ENCODE measurements at places on chromosomes 2 and 18.

DNA sequence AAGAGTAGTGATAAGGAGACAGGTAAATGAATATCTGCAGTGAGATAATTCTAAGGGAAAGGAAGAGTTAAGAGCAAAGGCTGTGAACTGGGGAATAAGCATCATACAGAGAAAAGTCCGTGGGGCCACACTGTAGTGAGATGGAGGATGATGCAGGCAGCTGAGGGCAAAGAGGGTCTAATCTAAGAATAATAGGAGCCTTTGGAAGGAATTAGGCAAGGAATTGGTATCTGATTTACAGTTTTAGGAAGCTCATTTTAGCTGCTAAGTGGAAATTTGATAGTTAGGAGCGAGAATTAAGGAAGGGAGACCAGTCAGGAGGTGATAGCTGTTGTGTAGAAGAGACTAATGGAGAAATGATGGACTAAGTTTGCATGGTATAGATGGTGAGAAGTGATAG lies 43.5 kb downstream of the KIF5C start:
- no peak for DNase-seq

GRCh38 chr2:234502285-234502918 lies 5.5 kb upstream of the ARL4C start:
- DNase-seq = no peak

DNA sequence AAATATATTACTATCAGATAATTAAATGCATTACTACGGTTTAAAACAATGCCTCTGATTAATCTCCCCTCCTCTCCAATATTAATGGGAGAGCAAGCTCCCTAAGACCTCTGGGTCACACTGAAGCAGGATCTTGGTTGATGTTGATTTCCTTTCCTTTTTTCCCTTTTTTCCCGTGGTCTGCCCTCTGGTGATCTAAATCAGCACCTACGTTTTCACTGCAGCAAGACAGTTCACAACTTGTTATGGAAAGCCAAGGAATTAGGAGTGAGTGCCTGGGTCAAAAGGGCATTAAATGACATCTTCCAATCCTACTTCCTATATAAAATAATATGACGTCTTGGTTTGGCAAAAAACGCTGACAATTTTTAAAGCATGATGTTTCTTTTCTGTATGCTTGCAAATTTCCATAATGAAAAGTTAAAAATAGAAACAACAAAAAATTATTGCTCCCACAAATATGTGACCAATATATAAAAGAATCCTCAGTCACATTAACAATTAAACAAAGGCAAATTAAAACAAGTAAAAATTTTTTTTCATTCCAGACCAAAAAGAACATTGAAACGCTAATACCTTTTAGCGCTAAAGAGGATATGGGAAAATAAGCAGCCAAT lies 7.9 kb upstream of the CFAP36 start:
- peak; percentile 7 for DNase-seq

DNA sequence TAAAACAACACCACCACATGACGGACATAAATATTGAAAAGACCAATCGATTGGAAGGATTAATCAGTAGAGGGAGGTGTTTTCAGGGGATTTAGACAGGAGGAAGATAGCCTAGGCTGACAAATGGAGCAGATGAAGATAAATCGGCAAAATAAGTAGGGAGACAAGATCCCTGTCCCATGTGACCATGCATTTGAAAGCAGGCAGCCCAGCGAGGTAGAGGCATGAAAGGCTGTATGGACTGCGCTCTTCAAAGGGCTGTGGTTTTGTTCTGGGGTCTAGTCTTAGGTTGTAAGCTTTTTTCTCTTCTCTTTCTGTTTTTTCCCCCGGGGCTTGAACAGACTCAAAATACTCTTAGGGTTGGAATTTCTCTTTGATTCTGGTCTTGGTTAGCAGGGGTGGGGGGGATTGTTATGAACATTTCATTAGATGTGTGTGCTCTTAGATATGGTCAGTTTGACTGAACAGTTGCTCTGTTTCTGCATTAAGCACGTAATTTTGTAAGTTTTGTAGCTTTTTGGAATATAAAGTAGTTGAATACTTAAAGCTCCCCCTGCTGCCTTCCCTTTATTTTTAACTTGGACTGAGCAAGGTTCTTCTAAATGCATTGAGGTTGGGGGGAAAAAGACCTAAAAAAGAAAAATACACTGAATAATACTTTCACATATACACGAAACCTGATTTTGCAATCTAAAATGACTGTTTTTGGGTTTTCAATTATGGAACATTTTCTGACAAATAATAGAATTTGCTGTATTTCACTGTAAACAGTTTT lies 32.2 kb downstream of the ZNF532 start:
- peak; percentile 45 for DNase-seq

DNA sequence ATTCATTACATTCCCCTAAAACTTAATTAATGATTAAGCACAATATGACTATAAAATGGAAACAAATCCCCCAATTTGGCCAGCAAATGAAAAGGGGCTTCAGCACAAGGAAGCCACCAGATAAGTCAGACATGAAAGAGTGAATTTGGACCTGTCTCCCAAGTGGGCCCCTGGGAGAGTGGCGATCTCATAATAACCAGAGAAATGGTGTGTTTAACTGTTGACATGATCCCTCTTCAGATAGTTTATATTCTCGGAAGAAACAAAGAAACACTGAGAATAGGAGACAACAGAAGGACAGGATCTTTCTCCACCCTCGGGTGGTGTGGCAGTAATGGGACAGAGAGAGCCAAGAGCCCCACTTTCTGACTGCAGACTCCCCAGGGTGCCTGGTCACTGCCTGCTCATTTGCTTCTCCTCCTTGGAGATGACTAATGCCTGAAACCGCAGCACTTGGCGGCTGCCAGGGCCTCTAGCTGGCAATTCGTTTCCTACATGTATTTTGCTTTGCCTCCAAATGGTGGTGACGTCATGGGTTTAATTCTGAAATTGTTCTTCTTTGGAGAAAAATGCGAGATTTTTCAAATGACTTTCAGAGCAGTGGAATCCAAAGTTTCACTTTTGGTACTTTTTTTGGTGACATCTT lies 46.4 kb upstream of the SPP2 start:
- DNase-seq = no peak

Measured in OCI-LY7 (cell line).